Brain (organoid and tissue), 16 donors: ENCODE measurements at places on chromosomes 16 and 17. TPM values are rescaled to one million over a fixed set of nuclear protein-coding genes. Genes with fewer than 3 reads are reported as not detected.

DNA sequence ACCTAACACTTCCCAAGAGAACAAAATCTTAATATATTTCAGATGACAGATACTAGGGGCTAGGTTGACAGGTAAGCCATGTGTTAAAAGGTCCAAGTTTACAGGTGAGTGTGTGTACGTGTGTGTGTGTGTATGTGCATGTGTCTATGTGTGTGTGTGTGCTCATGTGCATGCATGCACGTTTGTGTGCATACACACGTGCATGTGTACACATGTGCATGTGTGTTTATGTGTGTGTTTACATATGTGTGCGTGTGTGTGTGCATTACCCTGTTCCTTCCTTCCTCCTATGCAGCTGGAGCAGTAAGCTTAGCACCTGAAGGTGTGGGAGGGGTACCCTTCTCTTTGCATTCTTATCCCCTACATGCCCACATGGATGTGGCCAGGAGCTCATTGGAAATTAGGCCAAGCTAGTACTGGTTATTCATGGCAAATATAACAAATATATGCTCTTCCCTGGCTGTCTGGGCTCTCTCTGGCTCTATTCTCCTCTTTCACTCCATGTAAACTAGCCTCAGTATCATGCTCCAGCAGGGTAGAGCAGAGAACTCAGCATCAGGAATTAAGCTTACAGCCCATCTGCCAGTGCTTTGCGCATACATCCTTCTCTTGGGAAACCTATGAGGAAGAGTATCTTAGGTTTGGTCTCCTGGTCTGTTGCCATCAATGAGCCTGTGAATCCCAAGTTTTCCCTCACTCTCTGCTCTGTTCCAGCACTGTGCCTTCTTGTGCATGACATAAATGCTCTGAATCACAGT lies 258.0 kb upstream of the MYOCD start:
- DNase-seq = peak; percentile 39

The PPM1E gene
- polyA plus RNA-seq = 15.2 TPM

The CCDC78 gene
- polyA plus RNA-seq = 0.39 TPM

GRCh38 chr16:85104821-85105391 lies 7.4 kb downstream of the CIBAR2 start:
- DNase-seq = no peak

DNA sequence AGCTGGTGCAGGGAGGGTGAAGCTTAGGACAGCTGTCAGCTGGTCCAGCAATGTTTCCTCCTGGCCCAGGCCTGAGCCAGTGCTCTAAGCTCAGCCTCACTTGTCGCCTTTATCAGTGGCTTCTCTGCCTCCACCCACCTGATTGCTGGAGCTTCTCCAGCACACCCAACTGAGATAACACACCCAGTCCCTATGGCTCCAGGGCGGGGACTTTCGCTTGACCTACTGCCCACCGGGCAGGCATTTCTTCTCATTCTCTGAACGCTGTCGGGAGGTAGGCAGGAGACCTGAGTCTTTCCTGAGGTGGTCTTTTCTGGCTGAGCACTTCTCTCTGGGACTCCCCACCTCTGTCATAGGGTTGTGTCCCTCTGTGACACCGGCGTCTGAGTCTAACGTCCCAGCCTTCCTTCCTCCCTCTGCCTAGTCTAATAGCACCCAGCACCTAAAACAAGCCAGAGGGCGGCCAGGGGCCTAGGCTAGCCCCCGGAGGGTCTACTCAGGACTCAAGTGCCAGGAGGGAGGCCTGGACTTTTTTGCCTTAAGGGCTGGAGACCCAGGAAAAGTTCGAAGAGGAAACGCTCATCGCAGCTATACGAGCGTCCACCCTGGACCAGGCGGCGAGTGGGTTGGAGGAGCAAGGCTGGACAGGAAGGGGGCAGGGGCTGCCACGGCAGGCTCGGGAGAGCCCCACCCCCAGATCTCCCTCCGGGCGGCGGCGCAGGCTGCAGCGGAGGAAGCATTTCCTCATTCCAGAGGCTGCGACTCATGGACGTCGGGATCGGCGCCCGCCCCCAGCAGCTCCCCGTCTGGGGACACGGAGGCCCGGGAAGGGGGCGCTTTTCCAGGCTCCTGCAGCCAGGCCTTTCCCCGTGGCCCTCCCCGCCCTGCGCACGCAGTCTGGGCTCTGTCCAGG lies 756 bp downstream of the TAX1BP3 start:
- peak; percentile 46 for DNase-seq

DNA sequence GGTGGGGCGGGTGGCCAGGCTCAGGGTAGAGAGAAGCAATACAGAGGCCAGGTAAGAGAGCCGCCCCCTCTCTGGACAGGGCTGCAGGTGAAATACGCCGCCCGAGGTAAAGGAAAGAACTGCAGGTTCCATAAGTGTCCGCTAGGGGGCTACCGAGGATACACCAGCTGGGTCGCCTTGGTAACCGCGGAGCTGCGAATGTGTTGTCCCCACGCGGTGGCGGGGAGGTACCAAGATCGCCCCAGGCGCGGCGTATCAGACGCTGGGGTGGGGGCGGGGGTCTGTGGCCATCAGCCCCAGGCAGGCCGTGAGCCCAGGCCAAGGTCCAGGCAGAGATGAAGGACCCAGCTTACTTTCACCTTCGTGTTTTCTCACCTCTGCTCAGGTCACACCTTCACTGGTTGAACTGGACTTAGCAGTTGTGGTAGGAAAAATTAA lies 18.4 kb upstream of the ZFP90 start:
- peak; percentile 96 for DNase-seq

GRCh38 chr17:83014940-83015910 lies 64.2 kb upstream of the METRNL start:
- no peak for DNase-seq

- DNase-seq = no peak
These were observed 24.4 kb downstream of the NAA60 start for GRCh38 chr16:3467921-3468320.

- DNase-seq = no peak
These were observed 11.5 kb downstream of the SLC35B1 start for GRCh38 chr17:49696233-49696761.

GRCh38 chr16:8812162-8812843 lies 14.7 kb downstream of the PMM2 start:
- DNase-seq = no peak

The CACNA1G gene
- 2.0 TPM for polyA plus RNA-seq

- DNase-seq = no peak
These were observed 31.0 kb downstream of the MBTPS1 start for GRCh38 chr16:84085773-84086172.

The AOC3 gene
- polyA plus RNA-seq = 1.1 TPM

- DNase-seq = no peak
These were observed 18.5 kb upstream of the N4BP1 start for GRCh38 chr16:48628359-48628985.
